ENCODE measurements at places on chromosomes 12 and 14.
A peak's percentile ranks its signal among the peaks of the same experiment; 100 is the strongest.

DNA sequence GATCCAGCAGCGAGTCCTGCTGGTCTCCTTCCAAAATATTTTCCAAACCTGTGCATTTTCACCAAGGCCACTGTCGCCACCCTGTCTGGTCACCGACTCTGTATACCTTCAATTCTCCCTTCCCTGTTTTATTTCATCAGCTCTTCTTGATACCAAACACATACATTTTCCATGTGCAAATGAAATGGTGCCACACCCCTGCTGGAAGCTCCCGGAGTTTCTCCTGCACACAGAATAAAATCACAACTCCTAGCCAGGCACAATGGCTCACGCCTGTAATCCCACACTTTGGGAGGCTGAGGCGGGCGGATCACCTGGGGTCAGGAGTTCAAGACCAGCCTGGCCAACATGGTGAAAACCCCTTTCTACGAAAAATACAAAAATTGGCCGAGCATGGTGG lies 14.0 kb downstream of the VSIG10 start:
- no peak for DNase-seq

- DNase-seq, result peak; percentile 93
Measured at GRCh38 chr12:109462868-109463692, 14.0 kb downstream of the KCTD10 start.

DNA sequence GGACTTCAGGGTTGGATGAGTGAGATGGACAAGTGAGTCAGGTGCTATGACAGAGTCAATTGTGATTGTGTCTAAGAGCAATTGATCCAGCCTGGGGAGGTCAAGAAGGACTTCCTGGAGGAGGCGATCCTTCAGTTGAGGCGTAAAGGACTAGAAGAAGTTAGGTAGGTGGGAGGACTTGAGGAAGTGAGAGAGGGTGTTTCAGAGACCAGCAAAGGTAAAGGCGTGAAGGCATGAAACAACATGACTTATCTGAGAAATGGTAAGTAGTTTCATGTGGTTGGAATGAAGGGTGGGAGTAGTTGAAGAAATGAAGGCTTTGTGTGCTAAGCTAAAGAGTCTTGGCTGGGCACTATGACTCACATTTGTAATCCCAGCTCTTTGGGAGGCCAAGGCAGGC lies 48.9 kb upstream of the PPP1CC start:
- no peak for DNase-seq

DNA sequence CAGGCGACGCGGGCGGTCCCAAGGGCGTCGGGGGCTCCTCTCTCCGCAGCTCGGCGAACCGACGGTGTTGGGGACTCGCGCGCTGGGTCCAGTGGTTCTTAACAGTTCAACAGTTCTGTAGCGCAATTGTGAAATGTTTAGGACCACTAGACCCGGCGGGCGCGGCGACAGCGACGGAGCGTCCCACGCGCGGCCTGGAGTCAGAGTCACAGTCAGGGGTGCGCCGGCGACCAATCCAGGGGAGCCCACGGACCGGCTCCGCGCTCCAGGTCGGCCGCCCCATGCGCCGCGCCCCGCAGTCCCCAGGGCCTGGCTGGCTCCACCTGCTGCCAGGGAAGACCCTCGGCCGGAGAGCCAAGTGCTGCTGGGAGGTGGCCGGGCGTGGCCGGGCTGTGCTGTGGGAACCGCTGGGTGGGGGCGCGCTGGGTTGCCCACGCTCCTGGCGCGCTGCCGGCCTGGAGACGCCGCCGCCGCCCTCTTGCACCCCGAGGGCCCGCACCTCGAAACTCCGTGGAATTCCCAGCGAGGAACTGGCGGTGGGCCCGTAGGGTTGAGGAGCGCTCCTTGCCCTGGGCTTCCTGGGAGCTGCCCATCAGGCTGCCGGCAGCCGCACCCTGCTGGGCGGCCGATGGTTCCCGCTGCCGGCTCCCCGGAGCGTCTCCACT lies 20.9 kb upstream of the KIF26A start:
- DNase-seq, result no peak

- DNase-seq, result no peak
Measured at GRCh38 chr12:111182382-111182781, 186.5 kb downstream of the PHETA1 start.

DNA sequence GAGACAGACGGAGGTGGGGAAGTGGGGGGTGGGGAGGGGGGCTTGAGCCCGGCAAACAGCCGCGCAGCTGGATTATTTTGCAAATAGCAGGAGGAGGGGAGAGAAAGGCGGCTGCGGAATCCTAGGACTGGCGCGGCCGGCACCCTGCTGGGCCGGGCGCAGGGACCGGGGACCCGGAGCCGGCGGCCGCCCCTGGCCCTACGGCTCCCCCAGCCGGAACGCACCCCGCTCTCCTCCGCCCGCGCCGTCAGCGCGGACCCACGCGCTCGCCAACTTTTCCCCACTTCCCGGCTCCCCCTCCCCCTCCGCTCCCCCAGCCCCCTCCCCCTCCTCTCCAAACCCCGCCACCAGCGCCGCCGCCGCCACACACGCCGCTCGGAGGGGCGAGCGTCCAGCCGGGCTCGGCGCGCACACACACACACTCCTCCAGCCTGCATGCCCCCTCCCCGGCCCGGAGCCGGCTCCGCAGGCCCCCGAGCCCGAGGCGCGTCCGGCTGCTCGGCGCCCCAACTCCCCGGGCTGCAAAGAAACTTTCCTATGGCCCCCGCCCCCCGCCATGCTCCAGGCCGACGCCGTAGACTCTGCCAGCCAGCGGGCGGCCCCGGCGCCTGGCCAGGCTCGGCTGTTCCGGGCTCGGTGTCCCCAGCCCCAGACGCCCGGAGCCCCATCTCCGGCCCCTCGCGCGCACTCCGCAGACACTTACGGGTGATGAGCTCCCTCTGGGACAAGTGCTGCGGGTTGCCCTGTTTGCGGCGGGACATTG lies 1.4 kb downstream of the BCL11B start:
- no peak for DNase-seq

GRCh38 chr12:4435537-4435936 lies 10.1 kb downstream of the FGF6 start:
- DNase-seq, result no peak

DNA sequence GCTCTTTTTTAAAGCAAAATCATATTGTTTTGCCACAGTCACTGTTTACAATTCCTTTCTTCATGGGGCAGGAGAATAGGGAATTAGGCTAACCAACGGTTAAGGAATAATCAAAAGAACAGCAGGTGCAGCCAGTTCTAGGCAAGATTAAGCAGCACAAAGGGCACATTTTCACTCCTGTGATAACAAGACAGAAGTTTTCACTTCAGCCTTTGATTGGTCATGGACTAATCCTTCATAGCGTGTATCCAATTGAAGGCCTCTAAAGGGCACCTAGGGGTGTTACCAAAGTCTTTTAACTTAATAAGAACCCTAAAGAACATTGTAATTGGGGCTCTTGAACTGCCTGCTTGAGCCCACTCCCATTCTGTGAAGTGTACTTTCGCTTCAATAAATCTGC lies 206.9 kb upstream of the AMIGO2 start:
- DNase-seq, result no peak

GRCh38 chr12:94813314-94813713 lies 163.0 kb upstream of the TMCC3 start:
- no peak for DNase-seq

GRCh38 chr12:132610051-132610759 lies at the start of gene LRCOL1:
LRCOL1 (minus strand) TSS chr12:132610582; CDS start chr12:132606251, 4,331 bp downstream.
- peak; percentile 72 for DNase-seq

DNA sequence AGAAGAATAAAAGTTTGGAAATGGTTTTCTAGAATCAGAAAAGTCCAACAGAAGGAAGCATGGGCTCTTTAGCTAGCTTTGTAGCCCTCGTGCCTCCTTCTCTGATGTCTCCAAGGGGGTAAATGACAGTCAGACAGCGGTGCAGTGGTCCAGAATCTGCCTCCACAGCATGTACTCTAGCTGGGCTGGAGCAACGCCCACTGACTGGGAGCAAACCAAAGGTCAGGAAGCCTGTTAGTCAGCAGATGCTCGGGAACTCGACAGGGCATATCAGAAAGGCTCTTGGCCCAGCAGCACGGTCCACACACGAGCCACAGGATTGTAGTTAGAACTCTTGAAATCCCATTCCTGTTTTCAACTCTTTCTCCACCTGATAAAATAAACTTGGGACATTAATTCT lies 164.3 kb downstream of the GRIN2B start:
- no peak for DNase-seq

- no peak for DNase-seq
Measured at GRCh38 chr12:108479364-108480070, 35.6 kb upstream of the FICD start.

GRCh38 chr12:25323581-25323982 lies 72.9 kb upstream of the KRAS start:
- DNase-seq, result no peak

DNA sequence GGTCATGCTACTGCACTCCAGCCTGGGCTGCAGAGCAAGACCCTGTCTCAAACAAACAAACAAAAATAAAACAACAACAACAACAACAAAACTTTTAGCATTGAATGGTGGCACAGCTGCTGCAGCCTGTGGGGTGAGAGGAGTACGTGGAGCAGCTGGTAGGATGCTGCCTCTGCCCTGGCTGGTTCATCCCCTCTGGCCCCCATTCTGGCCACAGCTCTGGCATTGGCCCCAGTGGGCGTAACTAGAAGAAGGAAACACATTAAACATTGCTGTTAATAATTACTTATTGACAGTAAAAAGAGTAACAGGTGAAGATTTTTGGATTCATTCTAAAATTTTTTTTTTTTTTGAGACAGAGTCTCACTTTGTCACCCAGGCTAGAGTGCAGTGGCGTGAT lies 28.8 kb upstream of the C2CD5 start:
- DNase-seq, result no peak

DNA sequence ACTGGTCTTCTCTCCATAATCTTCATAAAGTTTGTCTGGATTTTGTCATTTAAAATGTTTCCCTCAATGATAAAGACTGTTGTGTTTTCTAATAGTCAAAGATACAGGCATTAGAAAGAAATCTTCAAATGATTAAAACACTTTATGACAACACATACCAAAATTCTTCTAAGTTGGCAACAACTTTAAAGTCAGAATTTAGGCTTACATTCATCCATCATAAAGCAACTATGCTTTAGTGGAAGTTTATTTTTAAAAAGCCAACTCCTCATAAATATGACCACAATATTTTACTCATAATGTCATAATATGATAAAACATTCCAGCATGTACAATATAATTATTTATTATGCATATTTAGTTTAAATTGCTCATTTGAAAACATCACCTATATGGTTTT lies 17.2 kb upstream of the CCER1 start:
- DNase-seq, result no peak

DNA sequence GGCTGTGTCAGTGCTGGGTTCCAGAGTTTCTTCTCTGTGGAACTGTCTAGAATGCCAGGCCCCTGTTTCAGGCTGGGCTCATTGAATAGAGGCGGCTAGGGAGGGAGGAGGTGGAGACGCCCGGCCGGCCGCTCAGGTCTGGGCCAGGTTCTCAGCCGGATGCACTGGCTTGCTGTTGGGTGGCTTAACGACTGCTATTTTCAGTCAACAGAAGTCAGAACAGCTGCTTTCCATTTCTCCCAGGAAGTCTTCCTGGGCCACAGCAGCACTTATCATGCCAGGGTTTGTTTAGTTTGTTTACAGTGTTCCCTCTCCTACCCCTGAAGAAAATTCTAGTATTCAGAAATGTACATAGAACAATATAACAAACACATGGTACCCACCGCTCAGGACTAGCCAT lies 26.0 kb upstream of the VPS37B start:
- no peak for DNase-seq

GRCh38 chr12:121085069-121085468 lies 46.0 kb upstream of the OASL start:
- DNase-seq, result no peak

DNA sequence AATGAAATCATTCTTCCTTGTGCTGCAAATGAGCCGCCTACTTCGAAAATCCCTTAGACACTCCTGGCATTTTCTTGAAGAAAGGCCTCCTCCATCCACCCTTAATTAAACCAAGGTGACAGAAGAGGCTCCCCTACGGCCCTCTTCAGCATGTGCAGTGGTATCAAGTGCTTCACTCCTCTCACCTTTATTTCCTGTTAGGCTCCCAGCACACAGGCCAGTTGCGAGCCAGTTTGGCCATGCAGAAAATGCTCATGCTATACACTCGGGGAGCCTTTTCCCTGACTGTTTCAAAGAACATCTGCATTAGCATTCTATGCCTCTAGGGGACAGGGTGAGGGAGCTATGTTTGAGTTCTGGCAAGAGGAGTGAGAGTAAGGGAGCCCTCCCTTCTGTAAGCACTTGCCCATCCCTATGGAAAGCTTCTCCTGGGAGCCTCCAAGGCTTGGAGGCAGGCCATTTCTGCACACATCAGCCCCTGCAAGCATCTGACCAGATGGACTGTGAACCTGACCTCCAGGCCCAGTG lies 291.5 kb downstream of the RPS29 start:
- no peak for DNase-seq

GRCh38 chr14:94054936-94055335 lies 26.1 kb downstream of the DDX24 start:
- no peak for DNase-seq

- no peak for DNase-seq
Measured at GRCh38 chr12:131123817-131124216, 170.1 kb downstream of the ADGRD1 start.

DNA sequence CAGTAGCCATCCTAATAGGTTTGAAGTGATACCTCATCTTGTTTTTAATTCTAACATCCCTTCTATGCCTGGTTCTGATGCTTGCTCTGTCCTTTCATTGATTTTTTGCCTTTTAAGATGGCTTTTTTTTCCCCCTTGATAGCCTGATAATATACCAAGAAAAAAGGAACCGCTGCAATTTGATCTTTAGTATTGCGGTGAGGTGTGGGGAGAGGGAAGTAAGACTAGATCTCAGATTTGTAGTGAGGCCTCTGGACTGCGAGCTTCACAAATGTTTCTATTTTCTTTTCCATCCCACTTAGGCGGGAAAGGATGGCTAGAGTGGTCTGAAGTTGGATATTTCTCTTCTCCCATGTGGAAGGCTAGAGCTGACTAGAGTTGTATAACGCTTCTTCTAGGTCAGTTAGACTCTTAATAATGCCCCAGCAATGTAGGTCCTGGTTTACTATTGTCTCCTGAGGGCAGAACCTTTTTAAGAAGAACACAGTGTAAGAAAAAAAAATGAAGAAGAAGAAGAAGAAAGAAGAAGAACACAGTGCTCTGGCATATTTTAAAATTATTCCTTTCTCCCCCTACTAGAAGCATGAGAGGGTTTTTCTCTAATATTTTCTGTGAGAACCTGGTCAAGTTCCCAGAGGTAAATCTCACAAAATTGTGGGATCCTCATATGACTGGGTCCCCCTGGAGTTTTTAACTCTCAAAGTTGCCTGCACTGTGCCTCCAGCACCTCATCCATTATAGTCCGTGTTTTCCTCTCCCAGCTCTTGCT lies 11.9 kb upstream of the KLRB1 start:
- no peak for DNase-seq
